Vagina (tissue), 2 donors: ENCODE measurements at places on chromosomes 2 and 18.
A peak's percentile ranks its signal among the peaks of the same experiment; 100 is the strongest.

DNA sequence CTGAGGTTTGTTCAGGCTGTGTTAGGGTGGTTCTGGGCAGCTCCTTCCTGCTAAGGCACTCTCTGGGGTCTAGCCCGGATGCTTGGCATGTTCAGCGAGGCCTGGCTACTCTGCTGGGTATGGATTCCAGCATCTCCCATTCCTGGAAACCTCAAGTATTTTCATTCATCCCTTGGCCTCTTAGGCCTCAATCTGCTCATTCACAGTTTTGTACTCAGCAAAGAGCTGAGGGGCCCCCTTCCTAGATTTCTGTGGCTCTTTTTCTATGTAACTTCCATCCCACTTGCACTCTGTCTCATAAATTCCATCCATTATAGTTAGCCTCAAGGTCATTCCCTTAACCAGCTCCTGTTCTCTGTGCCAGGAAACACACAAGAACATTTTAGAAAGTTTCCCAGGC lies 798.8 kb upstream of the HS6ST1 start:
- no peaks in the 10 kb centered on the region for H3K4me1 ChIP-seq
- no peak for DNase-seq
- no peaks in the 10 kb centered on the region for H3K27me3 ChIP-seq
- H3K27ac ChIP-seq, result no peak overlapping the region

DNA sequence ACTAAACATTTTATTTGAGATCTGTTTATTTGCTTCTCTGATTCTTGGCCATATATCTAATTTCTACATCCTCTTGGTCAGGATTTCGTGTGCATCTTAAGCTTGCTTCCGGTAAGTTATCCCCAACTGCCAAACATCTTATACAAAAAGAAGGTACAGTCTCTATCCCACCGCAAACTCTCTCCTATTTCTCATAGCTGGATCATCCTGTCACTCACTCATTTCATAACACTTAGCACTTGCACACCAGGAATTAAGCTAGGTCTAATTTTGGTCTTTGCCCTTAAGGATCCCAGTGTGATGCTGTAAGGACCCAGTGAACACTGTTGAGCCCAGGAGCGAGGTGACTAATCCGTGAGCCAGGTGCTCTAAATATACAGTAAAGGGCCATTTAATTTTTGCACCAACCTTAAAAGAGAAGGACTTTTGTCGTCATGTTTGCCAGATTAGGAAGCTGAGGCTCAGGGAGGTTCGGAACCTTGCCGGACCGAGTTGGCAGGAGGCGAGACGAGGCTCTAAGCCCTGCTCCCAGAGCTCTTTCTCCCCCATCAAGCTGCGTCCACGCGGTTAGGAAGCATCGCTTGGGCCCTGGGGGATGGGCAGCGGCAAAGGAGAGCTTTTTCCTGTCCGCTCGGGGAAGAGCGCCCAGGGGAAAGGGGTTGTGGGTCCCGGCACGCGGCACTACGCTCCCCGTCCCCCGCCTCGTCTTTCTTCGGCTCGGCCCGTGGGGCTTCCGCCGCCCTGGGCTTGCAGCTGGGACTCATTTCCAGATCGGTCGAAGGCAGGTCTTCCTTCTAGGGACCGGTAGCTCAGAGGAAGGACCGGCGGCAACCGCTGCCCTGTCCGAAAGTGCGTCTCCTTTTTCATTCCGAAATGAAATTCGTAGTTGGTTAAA lies 4.1 kb upstream of the ITPRIPL1 start:
- H3K36me3 ChIP-seq, result no peaks in the 10 kb centered on the region
- no peak for DNase-seq
- peaks cover 30% of the 10 kb centered on the region for H3K4me1 ChIP-seq
- peak overlapping the region; percentile 54 for H3K4me3 ChIP-seq
- H3K27ac ChIP-seq, result peak overlapping the region; percentile 9
- H3K27me3 ChIP-seq, result no peaks in the 10 kb centered on the region

DNA sequence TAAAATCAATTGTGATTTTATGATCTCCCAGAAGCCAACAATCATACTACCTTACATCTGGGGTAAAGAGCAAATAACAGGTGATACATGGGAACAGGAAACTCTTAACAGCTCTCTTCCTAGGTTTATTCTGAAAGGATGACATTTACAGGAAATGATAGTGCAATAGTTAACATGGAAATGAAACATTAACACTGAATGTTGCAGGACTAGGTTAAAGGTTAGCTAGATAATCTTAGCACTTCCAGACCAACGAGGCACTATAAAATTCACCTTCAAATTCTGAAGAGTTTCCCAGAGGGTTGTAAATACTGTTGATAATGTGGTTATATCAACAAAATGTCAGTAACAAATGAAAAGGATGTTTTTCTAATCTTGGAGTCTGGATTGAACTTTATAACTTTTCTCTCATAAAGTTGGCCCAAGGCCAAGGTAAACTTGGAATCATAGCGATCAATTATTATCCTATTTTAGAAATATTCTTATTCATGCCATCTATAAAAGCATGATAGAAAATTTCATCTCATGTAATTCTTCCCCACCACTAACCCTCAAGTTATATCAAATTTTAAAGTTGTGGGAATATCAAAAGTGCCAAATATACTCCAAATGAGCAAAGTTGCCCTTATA lies 32.9 kb upstream of the GCG start:
- no peaks in the 10 kb centered on the region for H3K36me3 ChIP-seq
- no peak overlapping the region for H3K27ac ChIP-seq
- no peaks in the 10 kb centered on the region for H3K27me3 ChIP-seq
- no peak overlapping the region for H3K4me3 ChIP-seq

DNA sequence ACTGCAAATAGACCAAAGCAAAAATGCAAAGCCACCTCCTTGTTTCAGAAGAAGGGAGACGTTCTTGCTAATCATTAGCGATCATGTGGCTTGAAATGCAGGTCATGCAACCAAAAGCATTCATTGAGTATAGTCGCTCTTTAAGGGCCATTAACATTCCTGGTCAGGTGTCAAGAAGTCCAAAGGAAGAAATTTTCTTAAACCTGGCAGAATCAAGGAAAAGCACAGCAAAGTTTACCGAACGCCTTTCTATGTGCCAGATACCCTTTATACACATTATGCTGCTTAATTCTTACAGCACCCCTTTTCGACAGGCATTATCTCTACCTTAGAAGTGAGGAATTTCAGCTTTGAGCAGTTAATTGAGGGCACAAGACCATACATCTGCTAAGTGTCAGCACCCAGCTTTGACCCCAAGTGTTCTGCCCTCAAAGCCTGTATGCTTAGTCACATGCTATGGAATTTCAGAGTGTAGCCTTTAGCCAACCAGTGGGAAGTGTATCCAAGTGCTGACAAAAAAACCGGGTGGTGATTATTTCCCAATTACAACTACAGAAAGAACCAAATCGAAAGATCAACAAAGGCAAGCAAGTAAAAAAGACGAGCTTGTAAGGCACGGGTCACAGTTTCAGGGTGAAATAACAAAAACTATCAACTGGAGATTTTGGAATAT lies 70.8 kb downstream of the EPHA4 start:
- no peak for DNase-seq
- no peak overlapping the region for H3K27ac ChIP-seq
- H3K4me3 ChIP-seq, result no peak overlapping the region
- no peaks in the 10 kb centered on the region for H3K36me3 ChIP-seq
- no peaks in the 10 kb centered on the region for H3K27me3 ChIP-seq

- DNase-seq, result no peak
- no peak overlapping the region for H3K27ac ChIP-seq
- no peak overlapping the region for H3K4me3 ChIP-seq
- H3K36me3 ChIP-seq, result no peaks in the 10 kb centered on the region
- H3K4me1 ChIP-seq, result no peaks in the 10 kb centered on the region
These were observed 195.3 kb upstream of the CDH2 start for GRCh38 chr18:28372186-28372585.

DNA sequence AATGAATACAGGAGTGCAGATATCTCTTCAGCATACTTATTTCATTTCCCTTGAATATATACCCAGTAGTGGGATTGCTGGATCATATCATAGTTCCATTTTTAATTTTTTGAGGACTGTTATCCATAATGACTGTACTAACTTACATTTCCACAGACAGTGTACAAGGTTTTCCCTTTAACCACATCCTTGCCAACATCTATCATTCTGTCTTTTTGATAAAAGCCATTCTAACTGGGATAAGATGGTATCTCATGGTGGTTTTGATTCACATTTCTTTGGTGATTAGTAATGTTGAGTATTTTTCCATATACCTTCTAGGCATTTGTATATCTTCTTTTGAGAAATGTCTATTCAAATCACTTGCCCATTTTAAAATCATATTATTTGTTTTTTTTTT lies 325.2 kb downstream of the CYP26B1 start:
- H3K27me3 ChIP-seq, result no peaks in the 10 kb centered on the region
- H3K36me3 ChIP-seq, result no peaks in the 10 kb centered on the region
- H3K27ac ChIP-seq, result no peak overlapping the region
- H3K4me1 ChIP-seq, result no peaks in the 10 kb centered on the region
- H3K4me3 ChIP-seq, result no peak overlapping the region

GRCh38 chr18:12973562-12974213 lies 17.5 kb upstream of the CEP192 start:
- DNase-seq, result no peak
- no peaks in the 10 kb centered on the region for H3K36me3 ChIP-seq
- no peak overlapping the region for H3K4me3 ChIP-seq
- H3K27ac ChIP-seq, result no peak overlapping the region

GRCh38 chr2:198055716-198056115 lies 251.3 kb downstream of the PLCL1 start:
- H3K27ac ChIP-seq, result no peak overlapping the region
- H3K4me3 ChIP-seq, result no peak overlapping the region
- no peaks in the 10 kb centered on the region for H3K36me3 ChIP-seq

DNA sequence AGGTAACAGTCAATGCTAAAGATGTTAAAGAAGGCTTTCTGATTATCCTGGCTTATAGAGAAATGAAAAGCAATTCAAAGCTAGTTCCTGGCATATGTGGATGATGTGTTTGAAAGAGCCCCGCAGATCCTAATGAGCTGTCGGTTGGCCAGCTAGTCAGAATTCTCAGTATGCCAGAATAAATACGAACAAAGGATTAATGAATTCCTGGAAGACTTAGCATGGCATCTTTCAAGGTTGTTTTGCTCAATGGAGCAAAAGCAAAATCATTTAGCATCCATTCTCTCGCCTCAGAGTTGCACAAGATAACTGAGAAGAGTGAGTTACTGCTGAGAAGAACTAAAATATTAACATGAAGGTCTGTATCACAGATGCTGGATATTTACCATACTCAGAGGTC lies 307.6 kb downstream of the RIT2 start:
- H3K36me3 ChIP-seq, result no peaks in the 10 kb centered on the region
- H3K4me1 ChIP-seq, result peaks cover 7% of the 10 kb centered on the region
- H3K27ac ChIP-seq, result no peak overlapping the region
- H3K4me3 ChIP-seq, result no peak overlapping the region
- DNase-seq, result no peak

DNA sequence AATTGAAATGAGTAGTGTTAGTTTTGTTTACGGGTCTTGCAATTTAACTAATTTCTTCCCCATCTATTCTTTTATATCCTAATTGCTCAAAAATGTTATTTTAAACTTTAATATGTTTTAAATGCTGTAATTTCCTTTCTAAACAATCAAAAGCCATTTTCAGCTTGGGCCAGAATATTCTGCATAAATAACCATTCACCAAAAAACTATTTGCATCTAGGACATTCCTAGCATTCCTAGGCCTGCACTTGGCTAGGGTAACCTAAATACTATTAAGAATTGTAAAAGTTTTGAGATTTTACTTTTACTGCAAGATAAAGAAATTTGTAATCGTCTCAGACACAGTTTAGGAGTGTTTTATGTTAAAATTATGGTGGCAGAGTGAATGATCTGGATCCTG lies 7.8 kb upstream of the ETAA1 start:
- H3K27me3 ChIP-seq, result no peaks in the 10 kb centered on the region
- peaks cover 12% of the 10 kb centered on the region for H3K4me1 ChIP-seq
